Activated T-helper 9 cell treated with anti-CD3 and anti-CD28 coated beads, Interleukin-2, amount 50 U/mL, for 16 hours (primary cell): ENCODE measurements at places on chromosomes 6 and 20.
A peak's percentile ranks its signal among the peaks of the same experiment; 100 is the strongest.

DNA sequence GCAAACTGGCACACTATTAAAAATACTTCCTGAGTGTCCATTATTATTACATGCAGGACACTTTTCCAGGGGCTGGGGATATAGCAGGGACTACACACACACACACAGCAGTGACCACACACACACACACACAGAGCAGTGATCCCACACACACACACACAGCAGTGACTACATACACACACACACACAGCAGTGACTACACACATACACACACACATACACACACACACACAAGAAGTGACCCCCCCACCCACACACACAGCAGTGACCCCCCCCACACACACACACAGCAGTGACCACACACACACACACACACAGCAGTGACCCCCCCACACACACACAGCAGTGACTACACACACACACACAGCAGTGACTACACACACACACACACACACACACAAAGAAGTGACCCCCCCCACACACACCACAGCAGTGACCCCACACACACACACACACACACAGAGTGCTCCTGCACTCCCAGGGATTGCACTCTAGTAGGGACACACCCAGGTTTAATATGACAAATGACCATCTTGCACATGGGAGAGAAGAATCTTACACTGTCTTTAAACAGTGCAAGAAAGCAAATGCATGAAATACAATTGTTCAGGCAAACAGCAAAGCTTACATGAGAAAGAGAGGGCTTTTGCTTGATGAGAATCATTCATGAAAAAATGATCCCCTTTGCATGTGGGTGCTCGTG lies 115.5 kb downstream of the IRF4 start:
- no peak for DNase-seq

GRCh38 chr6:43488667-43489276 lies 11.4 kb downstream of the TJAP1 start:
- no peak for DNase-seq

GRCh38 chr6:46862381-46862780 lies 59.4 kb downstream of the ADGRF5 start:
- DNase-seq, result no peak

- no peak for DNase-seq
Observed at GRCh38 chr6:167165858-167166471, 8.2 kb upstream of the GPR31 start.

DNA sequence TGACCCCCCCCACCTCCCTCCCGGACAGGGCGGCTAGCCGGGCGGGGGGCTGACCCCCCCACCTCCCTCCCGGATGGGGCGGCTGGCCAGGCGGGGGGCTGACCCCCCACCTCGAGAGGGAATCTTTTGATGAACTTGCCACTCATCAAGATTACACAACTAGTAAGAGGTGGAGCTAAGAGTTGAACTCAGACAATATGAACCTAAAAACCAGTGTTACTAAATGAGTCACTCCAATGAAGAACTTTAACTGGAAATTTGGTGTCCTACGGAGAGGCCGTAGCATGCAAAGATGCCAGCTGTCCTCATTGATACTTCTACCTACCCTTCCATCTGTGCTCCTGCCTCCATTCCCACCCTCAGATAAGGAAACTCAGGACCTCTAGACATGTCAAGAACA lies 42.8 kb downstream of the PFDN4 start:
- DNase-seq, result no peak

DNA sequence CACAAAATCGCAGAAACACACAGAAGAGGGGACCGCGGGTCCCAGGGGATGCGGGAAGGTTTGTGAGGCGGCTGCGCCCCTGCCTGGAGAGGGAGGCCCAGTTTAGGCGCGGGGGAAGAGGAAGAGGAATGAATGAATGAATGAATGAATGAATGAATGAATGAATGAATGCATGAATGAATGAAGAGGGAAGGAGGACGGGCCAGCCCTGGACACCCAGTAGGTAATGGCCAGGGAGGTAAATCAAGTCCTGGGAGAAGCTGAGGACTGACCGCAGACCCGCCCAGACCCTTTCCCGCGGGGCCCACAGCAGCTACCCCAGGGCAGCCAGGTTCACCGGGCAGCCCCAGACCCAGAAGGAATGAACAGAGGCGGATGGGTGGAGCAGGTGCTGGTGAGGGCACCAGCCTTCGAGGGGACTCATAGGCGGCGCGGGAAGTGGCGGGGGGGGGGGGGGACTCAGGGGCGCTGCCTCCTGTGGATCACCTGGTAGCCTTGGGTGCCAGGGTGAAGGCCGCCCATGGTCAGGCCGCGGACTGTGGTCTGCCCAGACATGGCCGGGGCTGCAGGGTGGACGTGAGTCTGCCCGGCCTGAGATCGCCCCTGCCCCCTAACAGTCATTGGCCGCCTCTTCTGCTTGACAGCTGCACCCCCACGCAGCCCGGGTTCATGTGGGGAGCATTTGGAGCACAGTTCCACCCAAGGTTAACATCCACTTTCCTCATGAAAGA lies 192.0 kb upstream of the PDE10A start:
- DNase-seq, result no peak

- DNase-seq, result no peak
Observed at GRCh38 chr20:34575271-34575670, 16.8 kb downstream of the MAP1LC3A start.

DNA sequence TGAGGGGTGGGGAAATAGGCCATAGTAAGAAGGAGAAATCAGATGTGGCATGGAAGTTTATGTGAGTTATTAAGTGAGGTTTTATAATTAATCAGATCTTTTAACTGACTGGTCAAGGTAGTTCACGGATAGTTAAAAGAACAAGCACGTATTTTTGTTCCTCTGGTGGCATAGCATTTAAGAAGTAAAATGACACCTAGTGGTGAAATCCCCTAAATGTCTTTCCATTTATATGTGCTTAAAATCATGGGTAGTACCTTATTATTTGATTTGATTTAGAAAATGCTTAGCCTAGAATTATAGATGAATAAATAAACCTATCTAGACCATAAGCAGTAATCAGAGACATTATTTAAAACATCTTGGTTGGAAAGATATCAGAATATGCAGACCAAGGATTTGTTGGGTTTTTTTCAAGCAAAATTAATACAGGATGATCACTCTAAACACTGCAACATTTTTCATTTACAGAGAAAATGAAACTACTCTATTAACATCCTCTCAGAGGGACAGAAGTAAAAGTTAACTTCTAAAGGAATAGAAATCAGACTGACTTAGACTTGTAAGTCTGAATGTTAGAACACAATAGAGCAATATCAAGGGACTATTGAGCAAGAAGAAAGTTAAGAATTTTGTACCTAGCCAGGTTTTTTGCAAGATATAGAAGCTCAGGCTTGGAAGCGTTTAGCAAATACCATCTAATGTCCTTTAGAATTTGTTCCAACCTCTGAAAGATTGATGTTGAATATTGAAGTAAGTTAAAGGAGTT lies 81.1 kb downstream of the STXBP5 start:
- no peak for DNase-seq

- no peak for DNase-seq
Observed at GRCh38 chr6:36845233-36845632, 6.0 kb upstream of the CPNE5 start.

DNA sequence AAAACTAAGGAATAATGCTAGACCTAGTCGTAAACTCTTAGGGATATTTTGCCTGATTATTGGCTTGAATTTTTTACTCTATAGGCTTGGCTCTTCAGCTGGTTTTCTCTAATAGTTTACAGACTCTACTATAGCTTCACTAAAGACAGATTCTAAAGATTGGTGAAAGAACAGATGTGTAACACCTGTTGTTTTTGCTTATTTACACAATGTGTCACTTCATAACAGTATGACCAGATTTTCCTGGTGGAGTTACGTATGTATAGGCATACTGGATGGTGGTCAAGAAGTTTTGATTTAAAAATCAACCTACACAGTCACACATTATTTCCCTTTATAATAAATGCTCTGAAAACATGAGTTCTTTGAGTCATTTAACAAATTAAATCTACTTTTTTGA lies 4.8 kb downstream of the COL19A1 start:
- no peak for DNase-seq

DNA sequence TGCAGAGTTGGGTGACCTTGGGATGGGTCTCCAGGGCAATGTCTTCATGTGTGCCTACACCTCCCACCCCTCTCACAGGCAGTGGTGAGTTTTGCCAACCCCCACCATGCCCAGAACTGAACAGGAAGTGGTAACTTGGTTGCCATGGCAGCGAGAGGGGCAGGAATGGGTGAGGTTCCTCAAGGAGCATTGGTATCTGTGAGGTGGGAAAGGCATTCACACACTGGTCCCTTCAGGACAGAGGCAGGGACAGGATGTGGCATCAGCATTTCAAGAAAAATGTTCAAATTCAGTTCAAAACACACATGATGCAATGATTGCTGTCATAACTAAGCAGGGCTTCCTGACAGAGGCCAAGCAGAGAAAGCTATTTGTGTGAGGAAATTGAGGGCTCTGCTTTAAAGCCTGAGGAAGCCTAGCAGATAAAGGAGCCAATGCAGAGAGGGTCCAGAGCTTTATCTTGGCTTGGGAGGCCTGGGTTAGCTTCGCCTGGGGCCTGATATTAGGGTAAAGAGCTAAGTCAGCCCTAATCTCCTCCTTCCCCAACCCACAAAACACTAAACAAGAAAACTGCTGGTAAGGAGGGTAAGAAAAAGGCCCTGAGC lies 551 bp downstream of the TREML2 start:
- peak; percentile 29 for DNase-seq

GRCh38 chr6:70184723-70185122 lies 118.2 kb downstream of the COL9A1 start:
- no peak for DNase-seq

GRCh38 chr6:119395192-119395591 lies 45.6 kb upstream of the MAN1A1 start:
- no peak for DNase-seq

- DNase-seq, result no peak
Observed at GRCh38 chr6:125927761-125928160, 28.8 kb upstream of the HINT3 start.

- no peak for DNase-seq
Observed at GRCh38 chr20:58235010-58235409, 6.6 kb upstream of the ANKRD60 start.

- DNase-seq, result no peak
Observed at GRCh38 chr20:46709459-46710152, at the start of gene SLC2A10. SLC2A10 (plus strand) TSS chr20:46709649; CDS start chr20:46709737, 88 bp downstream.

GRCh38 chr20:47857569-47858464 lies 72.5 kb upstream of the SULF2 start:
- no peak for DNase-seq

- DNase-seq, result no peak
Observed at GRCh38 chr20:15818651-15819071, 754.6 kb downstream of the KIF16B start.

DNA sequence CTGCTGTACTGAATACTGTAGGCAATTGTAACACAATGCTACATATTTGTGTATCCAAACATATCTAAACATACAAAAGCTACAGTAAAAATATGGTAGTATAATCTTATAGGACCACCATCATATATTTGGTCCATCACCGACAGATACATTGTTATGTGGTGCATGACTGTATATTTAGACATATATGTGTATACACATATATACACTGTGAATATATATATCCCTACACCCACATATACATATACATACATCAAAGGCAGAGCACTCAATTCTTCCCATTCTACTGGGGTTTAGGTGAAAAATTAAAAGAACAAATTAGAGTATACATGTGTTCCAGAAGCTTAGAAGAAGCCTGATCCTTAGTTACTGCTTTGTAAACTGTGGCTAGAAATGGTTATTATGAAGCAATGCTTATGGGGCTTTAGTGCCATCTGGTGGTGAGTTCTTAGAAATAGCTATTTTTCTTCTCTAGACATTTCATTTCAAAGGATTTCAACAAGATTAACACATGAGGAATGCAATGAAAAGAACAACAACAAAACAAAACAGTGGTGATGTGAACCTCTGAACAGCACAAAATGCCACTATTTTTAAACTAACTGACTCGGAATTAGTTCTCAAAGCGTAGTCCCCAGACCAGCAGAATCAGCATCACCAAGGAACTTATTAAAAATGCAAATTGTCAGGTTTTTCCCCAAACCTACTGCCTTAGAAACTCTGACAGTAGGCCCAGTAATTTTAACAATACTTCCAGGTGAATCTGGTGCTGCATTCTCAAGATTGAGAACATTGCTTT lies 38.0 kb downstream of the PKHD1 start:
- no peak for DNase-seq

DNA sequence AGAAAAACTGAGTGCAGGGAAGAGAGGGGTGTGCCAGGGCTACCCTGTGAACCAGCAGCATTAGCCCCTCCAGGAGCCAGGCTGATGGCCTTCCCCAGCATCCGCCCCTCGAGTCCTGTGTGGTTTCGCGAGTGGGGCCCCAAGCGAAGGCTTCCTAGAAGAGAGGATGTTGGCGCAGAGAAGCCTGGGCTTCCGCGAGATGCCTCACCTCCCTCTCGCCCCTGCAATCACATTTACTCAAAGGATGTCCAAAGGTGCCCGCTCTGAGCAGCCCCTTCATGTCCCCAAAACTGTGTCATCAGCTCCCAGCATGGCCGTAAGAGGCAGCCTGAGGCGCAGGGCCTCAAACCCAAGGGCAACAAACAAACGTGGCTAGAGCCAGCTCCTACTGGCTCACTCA lies 111.7 kb downstream of the PREX1 start:
- DNase-seq, result peak; percentile 45

DNA sequence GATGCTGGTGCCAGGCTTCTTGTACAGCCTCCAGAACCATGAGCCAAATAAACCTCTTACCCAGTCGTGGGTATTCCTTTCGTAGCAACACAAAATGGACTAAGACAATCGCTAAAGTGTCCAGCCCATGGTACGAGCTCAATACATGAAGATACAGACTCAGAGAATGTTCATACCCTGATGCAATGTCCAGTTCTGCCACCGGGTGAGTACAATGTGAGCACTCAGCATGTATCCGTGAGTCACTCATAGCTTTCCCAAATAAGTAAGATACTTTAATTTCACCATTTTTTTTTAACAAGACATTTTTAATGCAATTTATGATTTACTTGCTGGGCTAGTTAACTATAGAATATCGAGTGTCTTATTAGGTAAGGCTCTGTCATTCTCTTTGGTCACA lies 26.7 kb upstream of the PDE10A start:
- DNase-seq, result no peak

- no peak for DNase-seq
Observed at GRCh38 chr20:56406910-56407309, 5.2 kb upstream of the CASS4 start.

DNA sequence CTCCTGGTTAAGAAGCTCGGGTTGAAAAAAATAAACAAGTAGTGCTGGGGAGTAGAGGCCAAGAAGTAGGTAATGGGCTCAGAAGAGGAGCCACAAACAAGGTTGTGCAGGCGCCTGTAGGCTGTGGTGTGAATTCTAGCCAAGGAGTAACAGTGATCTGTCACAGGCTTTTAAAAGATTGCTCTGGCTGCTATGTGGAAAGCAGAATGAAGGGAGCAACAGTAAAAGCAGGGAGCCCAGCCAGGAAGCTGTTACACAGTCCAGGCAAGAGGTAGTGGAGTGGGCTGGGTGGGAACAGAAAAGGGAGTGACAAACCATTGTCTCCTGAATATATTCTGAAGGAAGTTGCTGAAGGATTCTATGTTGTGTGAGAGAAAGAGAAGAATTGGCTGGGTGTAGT lies 2.0 kb downstream of the HFE start:
- DNase-seq, result no peak

DNA sequence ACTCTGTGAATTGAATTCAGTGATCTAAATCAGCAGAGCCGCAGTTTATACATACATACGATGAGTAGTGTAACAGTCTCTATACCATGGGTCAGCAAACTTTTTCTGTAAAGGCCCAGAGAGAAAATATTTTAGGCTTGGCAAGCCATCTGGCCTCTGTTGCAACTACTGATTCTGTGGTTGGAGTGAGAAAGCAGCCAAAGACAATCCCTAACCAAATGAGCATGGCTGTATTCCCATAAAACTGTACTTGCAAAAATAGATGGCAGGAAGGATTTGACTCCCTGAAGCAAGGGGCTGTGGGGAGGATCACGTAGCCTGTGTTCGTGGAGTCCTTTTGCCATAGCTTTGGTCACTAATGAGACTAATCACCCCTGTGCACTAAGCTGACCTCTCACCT lies 17.9 kb upstream of the MOCS1 start:
- no peak for DNase-seq
